ENCODE measurements at places on chromosomes 1 and 21.

GRCh38 chr21:29875036-29875716 lies 64.6 kb downstream of the GRIK1 start:
- no peak for DNase-seq

DNA sequence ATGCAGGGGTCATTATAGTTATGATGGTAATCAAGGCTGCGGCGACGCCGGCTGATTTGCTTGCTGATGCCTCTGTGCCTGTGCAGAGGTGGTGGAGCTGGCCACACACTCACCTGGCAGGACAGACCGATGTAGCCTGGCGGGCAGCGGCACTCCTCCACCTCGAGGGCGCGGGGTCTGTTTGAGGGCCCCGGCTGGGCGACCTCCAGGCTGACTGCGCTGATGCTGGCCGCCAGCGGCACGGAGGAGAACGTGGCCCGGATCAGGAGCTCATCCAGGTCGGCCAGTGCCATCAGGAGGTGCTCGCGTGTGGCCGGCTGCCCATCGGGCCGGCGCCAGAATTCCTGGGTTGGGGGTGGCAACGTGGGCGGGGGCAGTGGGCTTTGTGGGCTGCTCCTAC lies 52.7 kb downstream of the LDLRAD2 start:
- no peak for DNase-seq

DNA sequence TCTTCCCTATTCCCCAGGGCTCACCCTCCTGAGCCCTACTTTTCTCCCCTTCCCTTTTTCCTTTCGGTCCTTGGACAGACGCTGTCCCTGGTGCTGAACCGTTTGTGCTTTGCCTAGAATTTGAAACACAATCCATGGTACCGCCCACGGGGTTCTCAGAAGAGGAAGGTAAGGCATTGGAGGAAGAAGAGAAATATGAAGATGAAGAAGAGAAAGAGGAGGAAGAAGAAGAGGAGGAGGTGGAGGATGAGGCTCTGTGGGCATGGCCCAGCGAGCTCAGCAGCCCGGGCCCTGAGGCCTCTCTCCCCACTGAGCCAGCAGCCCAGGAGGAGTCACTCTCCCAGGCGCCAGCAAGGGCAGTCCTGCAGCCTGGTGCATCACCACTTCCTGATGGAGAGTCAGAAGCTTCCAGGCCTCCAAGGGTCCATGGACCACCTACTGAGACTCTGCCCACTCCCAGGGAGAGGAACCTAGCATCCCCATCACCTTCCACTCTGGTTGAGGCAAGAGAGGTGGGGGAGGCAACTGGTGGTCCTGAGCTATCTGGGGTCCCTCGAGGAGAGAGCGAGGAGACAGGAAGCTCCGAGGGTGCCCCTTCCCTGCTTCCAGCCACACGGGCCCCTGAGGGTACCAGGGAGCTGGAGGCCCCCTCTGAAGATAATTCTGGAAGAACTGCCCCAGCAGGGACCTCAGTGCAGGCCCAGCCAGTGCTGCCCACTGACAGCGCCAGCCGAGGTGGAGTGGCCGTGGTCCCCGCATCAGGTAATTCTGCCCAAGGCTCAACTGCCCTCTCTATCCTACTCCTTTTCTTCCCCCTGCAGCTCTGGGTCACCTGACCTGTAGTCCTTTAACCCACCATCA lies 10.4 kb downstream of the BCAN start:
- DNase-seq: no peak

DNA sequence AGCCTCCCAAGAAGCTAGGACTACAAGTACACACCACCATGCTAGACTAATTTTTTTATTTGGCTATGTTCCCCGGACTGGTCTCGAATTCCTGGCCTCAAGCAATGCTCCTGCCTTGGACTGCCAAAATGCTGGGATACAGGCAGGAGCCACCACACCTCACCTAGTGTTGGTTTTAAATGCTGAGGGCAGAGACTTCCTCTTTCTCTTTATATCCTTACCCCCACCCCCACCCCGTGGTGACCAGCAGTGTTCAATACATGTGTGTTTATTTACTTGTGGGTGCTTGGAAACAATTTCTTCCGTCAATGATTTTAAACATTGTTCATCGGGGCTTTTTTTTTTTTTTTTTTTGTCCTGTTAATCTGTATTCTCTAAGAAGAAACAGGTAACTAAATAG lies 158.9 kb downstream of the ZBTB18 start:
- no peak for DNase-seq

- DNase-seq: no peak
These were observed 34.6 kb upstream of the PDE4B start for GRCh38 chr1:65758128-65758527.

- DNase-seq: no peak
These were observed 166.4 kb downstream of the PBX1 start for GRCh38 chr1:164725401-164725800.

GRCh38 chr21:42010507-42011495 lies 641 bp upstream of the ZBTB21 start:
- DNase-seq: no peak

GRCh38 chr1:234938924-234939323 lies 189.7 kb downstream of the TOMM20 start:
- no peak for DNase-seq

DNA sequence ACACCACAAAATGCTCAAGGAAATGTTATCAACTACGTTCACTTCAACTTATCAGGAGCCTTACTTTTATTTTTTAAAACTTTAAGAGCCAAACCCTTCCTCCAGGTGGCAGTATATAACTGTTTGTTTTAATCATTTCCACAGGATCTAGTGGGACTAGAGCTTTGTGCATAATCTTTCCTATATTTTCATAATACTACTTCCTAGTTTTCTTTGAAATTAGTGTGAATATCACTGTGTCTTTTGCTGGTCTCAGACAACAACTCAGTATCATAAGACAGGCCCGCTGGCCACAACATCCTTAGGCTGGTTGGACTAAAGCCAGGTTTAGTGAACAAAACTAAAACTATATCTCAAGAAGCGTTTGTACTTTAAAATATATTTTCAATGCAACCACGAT lies 145.5 kb downstream of the TIAM1 start:
- no peak for DNase-seq

GRCh38 chr1:116426401-116426800 lies 53.4 kb downstream of the ATP1A1 start:
- no peak for DNase-seq

DNA sequence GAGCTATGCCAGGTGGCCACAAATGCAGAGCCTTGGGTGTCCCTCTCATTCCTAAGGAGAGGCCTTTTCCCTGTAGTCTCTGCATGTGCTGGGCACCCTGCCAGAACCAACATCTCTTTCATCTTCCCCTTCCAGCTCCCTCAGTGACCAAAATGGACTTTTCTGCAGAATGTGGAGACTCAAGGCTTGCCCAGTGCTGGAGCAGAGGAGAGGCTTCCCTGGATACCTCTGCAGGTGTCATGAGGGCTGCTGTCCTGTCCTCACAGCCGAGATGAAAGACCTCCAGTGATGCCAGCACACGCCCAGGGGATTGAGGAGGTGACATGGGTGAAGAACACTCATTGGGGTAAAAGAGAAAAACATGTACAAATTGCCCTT lies 347.0 kb upstream of the AJAP1 start:
- no peak for DNase-seq

DNA sequence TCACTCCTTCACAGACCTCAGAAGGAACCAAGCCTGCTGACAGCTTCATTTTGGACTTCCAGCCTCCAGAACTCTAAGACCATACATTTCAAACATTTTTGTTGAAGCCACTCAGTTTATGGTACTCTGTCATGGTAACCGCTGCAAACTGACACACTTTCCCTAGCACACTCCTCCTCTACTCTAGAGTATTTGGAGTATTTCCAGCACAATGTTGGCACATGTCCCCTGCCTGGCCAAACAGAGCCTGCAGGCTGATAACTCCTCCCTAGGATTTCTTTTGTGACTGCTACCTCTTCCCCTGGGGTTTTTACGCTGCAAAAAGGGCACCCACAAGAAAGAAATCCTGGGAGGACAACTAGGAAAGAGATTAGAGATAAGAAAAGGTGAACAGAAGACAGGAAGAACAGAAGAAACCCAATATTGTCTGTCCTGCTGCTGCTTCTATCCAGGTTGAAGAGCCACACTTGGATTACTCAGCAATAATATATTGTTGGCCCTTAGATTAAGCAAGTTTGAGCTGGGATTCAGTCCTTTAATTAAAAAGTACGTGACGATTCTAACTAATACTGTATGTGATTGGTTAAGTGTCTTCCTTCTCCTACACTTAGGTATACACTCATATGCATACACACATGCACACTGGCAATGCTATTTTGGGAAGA lies 844.1 kb downstream of the LTN1 start:
- no peak for DNase-seq

DNA sequence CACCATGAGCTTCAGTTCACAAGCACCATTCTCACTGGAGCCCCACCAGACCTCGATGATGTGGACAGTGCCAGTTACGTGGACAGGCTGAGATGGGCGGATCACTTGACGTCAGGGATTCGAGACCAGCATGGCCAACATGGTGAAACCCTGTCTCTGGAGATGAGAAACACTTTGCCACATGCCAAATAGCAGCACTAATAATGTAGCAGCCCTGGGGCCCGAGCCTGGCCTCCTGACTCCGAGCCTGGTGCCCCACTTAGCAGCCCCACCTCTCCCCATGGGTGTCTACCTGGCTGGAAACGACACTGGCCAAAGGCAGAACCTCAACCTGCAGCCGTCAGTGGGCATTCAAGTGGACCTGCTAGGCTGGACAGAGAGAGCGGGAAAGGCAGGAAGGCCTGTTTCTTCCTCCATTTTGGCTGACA lies 129.1 kb downstream of the TOMM20 start:
- no peak for DNase-seq

- DNase-seq: no peak
These were observed 22.6 kb downstream of the HIPK1 start for GRCh38 chr1:113951719-113952118.

DNA sequence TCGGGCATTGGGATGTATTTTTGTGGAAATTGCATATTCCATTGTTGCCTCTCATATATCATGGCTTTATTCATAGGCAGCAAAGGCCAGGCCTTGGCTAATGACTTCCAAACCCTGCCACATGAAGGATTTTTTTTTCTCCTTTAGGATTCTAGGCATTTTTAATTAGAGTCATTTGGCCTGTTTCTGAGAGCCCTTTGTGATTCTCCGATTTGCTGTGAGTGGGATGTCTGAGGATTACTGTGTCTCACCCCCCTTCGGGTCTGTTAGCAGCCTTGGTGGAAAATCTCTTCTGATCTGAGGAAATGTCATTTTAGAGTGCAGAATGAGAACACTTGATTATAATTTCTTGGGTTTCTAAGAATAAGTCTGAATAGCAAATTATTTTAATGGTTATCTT lies 253.5 kb downstream of the NTNG1 start:
- no peak for DNase-seq

DNA sequence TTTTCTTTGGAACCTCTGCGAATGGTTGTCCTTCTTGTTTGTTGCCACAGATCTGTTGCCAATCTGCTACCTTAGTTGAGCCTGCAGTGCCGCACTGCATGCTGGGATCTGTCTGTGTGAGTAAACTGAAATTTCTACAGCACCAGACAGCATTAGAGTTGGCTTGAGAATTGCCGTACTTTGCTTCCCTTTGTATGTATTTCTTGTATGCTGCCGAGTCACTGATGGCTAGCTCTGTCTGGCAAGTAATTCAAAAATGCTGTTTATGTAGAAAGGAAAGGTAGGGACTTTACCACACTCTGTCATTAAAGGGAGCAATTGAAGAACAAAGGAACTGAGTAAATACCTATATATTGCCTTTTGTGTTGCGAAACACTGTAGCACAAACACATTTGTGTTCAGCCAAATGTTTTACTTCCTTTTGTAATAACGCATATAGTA lies 857.4 kb downstream of the USP25 start:
- DNase-seq: no peak

GRCh38 chr1:169899519-169900217 lies 6.0 kb upstream of the SCYL3 start:
- no peak for DNase-seq

DNA sequence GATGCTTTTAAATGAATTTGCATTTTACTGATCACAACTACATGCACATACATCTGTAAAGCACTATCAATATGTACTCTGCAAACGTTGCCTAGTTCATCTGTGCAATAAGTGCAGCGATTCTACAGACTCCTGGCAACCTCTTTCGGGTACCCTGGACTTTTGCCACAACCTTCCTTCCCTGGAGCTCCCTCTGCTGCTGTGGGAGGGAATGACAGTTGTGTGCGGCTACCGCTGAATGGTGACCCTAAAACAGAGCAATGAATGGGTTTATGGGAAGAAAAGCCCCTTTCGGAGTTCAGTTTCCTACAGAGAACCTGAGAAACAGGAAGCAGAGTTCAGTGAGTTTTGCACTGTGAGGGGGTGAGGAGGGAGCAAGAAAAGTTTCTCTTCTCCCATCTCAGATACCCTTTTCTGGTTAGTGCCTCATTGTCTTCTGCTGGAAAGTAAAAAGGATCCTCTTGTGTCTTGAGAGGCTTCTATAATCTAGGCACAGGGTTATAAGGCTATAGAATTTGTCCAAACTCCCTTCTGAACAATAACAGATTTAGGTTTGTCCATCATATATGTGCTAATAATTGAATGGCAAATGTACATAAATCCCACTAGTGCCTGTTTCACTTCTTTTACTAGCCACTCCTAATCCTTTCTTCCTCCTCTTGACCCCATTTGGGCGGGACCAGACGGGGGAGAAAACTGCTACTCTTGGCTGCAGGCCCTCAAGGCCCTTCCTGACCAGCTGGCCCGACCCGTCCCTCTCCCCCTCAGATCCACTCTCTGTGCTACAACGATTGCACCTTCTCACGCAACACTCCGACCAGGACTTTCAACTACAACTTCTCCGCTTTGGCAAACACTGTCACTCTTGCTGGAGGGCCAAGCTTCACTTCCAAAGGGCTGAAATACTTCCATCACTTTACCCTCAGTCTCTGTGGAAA lies 19.8 kb upstream of the SARS1 start:
- DNase-seq: peak; percentile 51

DNA sequence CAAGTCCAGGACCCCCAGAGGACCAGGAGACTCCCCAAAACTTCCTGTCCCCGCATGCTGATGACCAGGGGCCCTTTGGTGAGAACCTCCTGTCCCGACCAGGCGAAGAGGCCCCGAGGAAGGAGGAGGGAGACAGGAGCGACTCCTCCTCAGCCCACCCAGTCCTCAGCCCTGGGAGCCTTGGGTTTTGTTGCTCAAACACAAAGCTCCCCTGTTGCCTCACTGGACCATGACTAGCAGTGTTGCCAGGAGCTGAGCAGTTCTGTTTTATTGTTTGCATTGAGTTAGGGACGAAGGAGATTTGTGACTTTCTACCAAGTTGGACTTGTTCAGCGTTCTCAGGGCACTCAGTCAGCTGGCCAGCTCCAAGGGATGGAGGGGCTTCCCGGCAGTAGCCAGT lies 10.0 kb downstream of the UMODL1 start:
- no peak for DNase-seq

- DNase-seq: no peak
These were observed 426.3 kb upstream of the ADGRL2 start for GRCh38 chr1:81374481-81374880.

DNA sequence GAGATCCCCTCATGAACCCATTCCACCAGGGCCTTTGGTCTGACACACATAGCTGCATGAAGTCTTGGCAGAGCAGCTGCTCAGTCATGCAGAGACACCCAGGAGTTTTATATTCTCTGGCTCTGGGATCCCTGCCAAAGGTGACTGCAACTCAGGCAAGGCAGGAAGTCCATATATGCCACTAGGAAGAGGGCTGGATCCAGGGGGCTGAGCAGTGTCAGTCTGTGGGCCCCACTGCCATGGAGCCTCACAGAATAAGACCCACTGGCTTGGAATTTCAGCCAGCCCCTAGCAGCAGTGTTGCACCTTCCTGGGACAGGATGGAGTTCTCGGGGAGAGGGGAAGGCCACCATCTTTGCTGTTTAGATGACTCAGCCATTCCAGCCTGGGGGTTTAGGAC lies 199.7 kb downstream of the TBX15 start:
- no peak for DNase-seq

- no peak for DNase-seq
These were observed 2.4 kb downstream of the KRTAP10-2 start for GRCh38 chr21:44548922-44549321.

- no peak for DNase-seq
These were observed 39.7 kb downstream of the GNG12 start for GRCh38 chr1:67793562-67793961.

Data from effector memory CD8-positive, alpha-beta T cell (primary cell).